ENCODE measurements at places on chromosomes 3 and 15.

GRCh38 chr15:31396881-31397560 is 70.4 kb downstream of the KLF13 start:
- DNase-seq, result peak; percentile 63

DNA sequence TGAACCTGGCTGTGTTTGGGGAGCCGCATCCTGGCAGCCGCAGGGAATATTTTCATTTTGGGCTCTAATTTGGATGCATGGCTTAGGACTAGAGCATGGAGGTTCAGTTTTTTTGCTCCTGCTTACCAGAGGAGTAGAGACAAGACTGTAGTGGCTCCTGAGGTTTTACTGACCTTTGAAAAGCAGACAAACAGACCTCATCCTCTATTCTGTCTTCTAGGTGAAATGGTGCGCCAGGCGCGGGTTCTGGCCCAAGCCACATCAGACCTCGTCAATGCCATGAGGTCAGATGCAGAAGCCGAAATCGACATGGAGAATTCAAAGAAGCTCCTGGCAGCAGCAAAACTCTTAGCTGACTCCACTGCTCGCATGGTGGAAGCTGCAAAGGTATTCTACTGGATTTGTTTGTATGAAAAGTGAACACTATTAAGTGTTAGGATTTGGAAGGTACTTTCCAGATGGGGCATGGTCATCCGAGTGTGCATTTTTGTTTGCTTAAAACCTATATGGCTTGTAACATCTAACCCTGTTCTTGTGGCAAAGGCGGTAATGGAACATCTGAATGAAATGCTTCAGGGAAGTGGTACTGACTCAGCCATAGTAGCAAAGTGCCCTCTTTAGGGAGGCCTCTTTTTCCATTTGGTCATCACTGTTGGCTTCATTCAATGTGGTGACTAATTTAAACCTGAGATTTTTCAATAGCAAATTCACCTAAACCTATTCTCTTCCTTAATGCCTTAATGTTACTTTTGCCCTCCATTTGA is 330.7 kb upstream of the TPM1 start:
- DNase-seq, result no peak

DNA sequence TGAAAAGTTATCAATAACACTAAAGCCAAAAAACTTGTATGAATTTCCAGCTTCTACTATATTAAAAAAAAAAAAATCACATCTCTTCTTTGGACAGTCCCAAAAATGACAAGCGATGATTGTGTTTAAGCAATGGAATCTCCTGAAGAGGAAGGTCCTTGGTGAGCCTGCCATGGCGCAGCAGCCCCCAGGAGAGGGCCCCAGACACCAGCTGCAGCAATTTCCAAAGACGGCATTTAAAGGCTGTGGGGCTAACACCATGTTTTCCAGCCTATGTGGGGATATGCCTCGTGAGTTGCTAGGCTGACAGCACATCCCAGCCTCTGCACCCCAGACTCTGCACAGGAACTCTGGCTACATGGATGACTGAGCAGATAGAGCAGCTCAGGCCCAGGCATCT is 14.7 kb downstream of the SKIC8 start:
- DNase-seq, result no peak

DNA sequence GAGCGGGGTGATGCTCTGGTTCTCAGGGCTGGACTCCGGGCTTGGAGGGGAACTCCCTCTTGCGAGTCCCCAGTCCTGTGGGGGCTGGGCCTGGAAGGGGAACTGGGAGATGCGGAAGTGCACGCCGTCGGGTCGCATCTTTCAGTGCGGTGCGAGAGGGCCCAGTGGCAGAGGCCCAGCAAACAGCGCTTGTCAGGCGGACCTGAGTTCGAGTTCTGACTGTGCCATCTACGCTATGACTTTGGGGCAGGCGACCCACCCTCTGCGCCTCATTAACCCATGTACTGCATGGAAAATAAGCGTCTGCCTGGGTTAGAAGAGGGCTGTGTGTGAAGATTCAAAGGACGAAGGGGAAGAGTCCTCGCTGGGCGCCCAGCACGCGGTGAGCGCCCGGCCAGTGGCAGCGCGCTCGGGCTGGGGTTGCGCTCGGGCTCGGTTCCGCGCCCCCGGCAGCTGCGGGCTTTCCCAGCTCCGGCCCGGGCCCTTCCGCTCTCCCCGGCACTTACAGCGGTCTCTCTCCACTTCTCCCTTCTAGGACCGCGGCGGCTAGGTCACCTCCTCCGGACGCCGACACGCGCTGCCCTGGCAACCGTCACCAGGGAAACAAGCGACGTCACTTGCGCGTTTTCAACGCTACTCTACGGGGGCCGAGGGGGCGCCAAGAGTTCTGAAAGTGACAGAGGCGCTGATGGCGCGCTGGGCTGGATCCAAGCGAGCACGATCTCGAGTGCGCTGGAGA is at the start of gene CCDC13:
Gene CCDC13 (minus strand): TSS at position 584 of the 739 bp plus-strand sequence. CDS start 14,908 bp downstream, outside the sequence.
- DNase-seq, result peak; percentile 91

- DNase-seq, result peak; percentile 79
Observed at GRCh38 chr15:57476533-57476975, 100.2 kb downstream of the CGNL1 start.

DNA sequence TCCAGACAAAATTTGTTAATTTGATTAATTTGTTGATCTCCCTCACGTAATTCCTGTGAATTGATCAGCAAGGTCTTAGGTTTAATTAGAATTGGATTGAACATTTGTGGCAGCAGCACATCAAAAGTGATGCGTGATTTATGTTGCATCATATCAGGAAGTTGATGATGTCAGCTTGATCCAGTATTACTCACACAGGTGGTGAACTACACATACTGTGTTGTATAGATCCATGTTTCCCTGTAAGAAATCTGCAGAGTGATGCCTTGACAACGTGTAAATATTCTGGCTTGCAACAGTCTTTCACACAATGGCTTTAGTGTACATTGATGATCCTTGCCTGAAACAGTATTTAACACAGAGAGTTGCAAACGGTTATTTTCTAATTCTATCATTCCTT is 200.4 kb downstream of the ADAMTSL3 start:
- DNase-seq, result no peak

Measured in fibroblast of skin of back (primary cell).